Activated CD4-positive, alpha-beta T cell treated with anti-CD3 and anti-CD28 coated beads, Interleukin-2, amount 50 U/mL, for 48 hours (primary cell): ENCODE measurements at places on chromosomes 2 and 18.

- no peak for DNase-seq
Measured at GRCh38 chr18:68466672-68467071, 248.2 kb downstream of the TMX3 start.

GRCh38 chr2:223500709-223501108 is 101.5 kb downstream of the SCG2 start:
- DNase-seq: no peak

- DNase-seq: no peak
Measured at GRCh38 chr2:10771786-10772185, 40.8 kb downstream of the PDIA6 start.

GRCh38 chr2:100321866-100322820 is at the start of gene LONRF2:
LONRF2 (minus strand) TSS chr2:100322501; CDS start chr2:100322093, 408 bp downstream.
- peak; percentile 11 for DNase-seq

DNA sequence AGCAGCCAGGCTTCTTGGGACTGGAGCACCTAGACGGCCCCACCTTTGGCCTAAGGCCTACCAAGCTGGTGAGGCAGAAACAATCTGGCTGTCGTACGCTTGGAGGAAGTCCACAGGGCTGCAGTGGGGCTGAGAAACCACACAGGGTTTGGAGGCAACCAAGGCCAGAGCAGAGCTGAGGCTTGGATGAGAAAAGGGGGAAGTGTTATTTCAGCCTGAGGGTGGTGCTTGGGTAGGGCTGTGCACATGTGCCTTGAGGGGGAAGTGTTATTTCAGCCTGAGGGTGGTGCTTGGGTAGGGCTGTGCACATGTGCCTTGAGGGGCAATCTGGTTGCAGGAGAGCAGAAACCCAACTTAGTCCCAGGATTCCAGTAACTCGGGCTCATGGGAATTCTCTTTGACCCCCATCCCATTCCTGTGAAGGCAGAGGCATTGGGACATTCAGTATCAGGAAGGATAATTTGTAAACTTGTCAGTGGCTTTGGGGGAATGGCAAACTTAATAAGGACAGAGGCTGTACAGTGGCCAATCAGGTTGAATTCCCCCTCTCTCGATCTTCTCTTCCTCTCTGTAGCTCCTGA is 971 bp upstream of the FBXO41 start:
- no peak for DNase-seq

GRCh38 chr2:63699549-63699839 is 110.7 kb downstream of the MDH1 start:
- no peak for DNase-seq

GRCh38 chr2:110741491-110741980 is 9.2 kb downstream of the ACOXL start:
- no peak for DNase-seq

GRCh38 chr18:80009661-80010550 is 21.5 kb upstream of the TXNL4A start:
- no peak for DNase-seq

GRCh38 chr18:67517444-67517765 is 885 bp upstream of the DSEL start:
- peak; percentile 6 for DNase-seq

DNA sequence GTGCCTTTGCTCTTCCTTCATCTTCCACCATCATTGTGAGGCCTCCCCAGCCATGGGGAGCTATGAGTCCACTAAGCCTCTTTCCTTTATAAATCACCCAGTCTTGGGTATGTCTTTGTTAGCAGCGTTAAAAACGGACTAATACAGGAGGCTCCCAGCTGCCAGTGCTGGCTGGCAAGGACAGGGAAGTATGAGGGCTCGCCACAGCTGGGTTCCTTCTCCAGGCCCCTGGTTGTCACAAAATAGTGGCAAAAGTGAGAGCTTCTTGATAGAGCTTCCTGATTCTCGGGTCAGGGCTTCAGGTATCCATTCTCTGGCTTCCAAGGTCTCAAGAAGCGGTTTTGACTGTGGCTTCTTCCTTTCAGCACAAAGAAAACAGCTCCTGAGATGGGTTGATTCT is 85.0 kb downstream of the ZNF516 start:
- no peak for DNase-seq

DNA sequence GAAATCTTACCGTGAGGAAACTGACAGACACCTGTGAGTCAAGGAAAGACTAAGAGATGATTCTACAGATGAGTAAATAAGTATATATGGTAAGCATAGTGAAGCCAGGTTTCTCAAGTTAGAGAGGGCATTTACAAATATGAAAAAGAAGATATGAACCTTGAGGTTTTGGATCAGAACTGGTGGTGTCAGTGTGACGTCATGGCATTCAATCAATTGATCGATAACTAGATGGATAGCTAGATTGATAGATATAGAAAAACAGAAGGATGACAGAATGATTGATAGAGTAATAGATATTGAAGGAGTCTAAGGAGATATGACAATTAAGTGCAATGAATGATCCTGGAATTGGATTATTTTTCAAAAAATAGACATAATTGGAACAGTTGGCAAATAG is 350.2 kb upstream of the MC4R start:
- no peak for DNase-seq

- no peak for DNase-seq
Measured at GRCh38 chr2:123816203-123816602, 208.9 kb upstream of the CNTNAP5 start.

GRCh38 chr2:94769733-94770132 is 101.5 kb upstream of the TEKT4 start:
- no peak for DNase-seq

DNA sequence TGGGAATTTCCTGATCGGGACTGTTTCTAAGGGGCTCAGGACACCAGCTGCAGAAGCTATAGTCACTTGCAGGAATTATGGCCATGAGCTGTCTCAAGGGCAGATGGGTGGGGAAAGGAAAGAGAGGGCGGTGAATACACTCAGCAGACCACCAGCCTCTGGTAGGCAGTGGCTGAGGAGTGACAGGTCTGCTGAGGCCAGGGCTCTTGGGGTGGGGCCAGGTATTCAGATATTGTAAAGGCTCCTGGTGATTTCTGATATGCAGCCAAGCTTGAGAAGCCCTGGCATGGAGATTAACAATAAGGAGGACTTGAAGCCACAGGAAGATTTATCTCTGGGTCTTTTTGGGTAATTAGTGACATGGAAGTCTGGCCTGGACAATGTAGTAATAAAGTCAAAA is 145.3 kb upstream of the AQP4 start:
- no peak for DNase-seq

DNA sequence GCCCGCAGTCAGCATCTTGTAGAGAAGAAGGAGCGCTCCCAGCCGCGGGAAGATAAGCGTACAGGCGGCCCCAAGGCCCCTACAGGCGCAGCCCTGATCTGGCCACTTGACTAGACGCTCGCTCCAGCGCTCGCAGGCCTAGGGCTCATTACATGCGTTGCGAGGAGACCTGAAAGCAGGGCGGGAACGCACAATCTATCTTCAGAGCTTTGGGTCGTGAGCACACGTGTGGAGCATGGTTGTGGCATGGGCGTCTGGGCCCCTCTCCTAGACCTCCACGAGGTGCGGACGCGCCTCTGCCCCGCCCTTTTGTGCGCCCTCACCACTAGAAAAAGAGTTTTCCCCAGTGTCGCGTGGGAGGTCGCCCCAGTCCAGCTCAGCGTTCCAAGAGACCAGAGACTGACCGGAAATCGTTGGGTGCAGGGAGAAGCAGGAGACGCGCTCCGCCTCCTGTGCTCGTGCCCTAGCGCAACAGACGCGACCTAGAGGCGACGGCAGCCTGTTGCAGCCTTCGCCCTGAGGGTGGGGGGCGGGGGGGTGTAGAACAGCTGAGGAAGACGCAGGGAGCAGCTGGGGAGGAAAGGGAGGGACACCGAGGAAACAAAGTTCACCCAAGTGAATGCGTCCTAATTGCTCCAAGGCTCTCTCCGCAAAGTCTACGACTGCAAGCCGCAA is 12.6 kb downstream of the NR4A2 start:
- no peak for DNase-seq

GRCh38 chr2:6970976-6971480 is 53.8 kb downstream of the RNF144A start:
- no peak for DNase-seq

DNA sequence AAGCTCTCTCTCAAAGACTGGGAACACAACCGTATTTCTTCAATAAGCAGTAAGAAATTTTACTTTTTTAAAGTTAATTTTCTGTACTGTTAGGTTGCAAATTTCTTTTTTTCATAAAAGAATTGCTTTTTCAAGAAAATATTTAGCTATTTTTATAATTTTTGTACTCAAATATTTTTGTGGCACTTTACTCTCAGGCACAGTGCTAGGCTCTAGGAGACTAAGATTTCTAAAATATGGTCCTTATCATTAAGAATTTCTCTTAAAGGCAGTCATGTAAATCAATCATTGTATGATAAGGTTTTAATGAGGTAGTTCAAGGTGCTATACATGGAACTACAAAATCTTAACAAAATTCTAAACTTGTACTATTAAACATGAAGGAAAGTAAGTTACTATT is 61.4 kb downstream of the MTX2 start:
- no peak for DNase-seq

- no peak for DNase-seq
Measured at GRCh38 chr18:31176531-31176930, 13.9 kb upstream of the DSC1 start.

DNA sequence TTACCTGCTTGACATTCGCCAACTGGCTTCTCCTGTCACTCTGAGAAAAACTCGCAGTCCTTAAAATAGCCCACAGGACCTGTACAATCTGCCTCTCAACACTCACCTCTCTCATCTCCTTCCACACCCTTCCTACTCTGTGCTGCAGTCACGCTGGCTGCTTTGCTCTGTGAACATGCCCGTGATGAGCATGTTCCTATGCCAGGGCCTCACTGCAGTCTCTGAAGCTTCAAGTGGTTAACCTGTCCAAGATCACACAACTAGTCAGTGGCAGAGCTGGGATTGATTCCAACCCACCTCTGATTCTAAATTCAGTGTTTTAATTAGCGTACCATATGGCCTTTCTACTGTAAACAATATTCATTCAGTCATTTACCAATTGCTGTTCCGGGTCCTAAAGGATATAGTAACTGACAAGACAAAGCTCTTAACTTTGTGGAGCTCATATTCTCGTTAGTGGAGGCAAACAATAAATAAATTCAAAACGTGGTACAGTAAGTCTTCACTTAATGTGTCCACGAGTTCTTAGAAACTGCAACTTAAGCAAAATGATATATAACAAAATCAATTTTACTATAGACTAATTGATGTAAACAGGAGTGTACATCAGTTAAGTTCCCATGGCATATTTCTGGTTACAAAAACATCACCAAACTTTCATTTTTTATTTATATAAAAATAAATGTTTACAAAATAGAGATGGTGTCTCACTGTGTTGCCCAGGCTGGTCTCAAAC is 38.9 kb upstream of the FBXO11 start:
- DNase-seq: no peak

DNA sequence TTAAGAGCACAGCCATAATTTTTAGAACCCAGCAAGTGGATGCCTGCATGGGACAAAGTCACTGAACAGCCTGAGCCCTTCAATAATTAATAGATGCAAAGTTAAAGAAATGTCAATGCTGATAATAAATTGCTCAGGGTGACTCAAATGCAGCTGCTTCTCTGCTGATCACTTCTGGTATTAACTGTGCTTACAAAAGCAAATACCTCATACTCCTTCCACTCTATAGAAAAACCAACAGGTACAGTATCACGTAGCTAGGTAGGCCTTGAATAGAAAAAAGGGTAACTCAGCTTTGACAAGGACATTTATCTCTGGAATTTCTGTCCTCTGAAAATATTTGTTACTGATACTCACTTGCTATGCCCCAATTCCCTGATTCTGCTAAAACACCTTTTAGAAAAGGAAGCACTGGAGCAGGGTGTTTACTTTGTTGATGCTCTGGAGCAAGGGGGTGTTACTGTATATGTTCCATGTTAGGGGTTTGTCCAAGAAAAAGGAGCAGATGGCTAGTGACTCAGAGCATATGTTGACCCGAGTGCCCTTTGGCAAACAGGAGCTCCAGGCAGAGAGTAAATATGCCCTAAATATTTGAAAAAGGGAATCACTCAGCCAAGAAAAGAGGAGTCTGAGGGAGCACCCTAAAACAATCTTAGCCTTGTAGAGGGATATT is 59.1 kb upstream of the RTN4 start:
- DNase-seq: no peak

- DNase-seq: no peak
Measured at GRCh38 chr2:184921676-184922075, 323.3 kb downstream of the ZNF804A start.

- no peak for DNase-seq
Measured at GRCh38 chr2:31270131-31270530, 36.2 kb downstream of the EHD3 start.
